ENCODE measurements at places on chromosomes 1 and 21.

- DNase-seq = peak; percentile 45
Observed at GRCh38 chr21:42234464-42235241, 15.7 kb downstream of the ABCG1 start.

GRCh38 chr1:117556341-117556740, 49.5 kb upstream of the TENT5C start:
- no peak for DNase-seq

DNA sequence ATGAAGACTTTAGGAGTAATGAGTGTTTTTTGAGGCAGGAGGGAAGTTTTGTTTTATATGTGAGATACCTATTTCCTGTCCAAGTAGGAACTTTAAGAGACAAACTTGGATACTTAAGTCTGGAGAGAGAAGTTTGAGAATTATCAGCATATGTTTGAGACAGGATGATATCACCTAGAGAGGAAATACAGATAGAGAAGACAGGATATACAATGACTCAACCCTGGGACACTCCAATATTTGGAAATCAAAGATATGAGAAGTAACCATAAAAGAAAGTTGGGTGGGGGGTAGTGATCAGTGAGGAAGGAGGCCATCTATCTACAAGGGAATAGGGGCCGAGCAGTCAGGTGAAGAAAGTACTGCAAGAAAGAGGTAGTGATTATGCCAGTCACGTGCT, 6.5 kb downstream of the LCE7A start:
- DNase-seq = no peak

DNA sequence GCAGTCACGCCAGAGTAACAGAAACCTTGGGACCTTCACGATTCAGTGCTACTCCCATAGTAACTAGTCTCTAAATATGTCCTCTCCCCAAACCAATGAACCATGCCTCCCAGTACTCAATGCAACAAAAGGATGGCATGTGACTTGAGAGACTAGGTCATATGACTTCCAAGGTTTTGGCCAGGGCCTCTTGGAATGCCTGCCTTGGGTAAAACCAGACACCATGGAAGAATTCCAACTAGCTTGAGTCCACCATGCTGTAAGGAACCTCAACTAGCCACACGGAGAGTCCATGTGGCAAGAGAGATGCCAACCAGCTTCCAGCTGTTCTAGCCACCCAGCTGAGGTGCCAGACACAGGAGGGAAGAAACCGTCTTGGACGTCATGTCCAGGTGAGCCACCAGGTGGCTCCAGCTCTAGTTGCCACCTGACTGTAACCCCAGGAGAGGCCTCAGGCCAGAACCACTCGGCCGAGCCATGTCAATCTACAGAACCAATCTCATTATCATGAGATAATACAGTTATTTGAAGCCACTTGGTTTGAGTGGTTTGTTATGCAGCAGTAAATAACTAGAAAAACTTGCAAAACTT, 115.0 kb downstream of the SYF2 start:
- peak; percentile 7 for DNase-seq

- DNase-seq = no peak
Observed at GRCh38 chr1:84570436-84571149, 3.6 kb downstream of the CTBS start.

DNA sequence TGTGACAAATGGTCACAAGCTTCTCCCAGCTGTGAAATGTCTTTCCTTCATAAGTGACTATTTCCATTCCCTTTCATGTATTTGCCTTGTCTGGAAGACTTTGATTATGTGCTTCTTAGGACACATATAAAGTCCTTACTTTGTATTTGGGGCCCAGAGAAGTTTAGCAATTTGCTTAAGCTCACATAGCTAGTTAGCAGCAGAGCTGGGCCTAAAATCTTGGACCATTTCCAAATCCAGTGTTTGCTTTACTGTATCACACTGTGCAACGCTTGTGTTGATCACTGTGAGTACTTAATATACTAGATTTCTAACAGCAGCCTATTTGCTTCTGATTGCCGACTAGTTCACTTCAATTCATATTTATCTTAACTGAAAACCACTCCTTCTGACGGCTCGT, 2.2 kb upstream of the KCNA3 start:
- DNase-seq = no peak

GRCh38 chr1:220733086-220733601, 15.0 kb upstream of the MTARC2 start:
- peak; percentile 61 for DNase-seq

GRCh38 chr1:4298361-4299083, 355.9 kb upstream of the AJAP1 start:
- DNase-seq = no peak

GRCh38 chr1:53645690-53646078, 93.3 kb downstream of the GLIS1 start:
- no peak for DNase-seq

DNA sequence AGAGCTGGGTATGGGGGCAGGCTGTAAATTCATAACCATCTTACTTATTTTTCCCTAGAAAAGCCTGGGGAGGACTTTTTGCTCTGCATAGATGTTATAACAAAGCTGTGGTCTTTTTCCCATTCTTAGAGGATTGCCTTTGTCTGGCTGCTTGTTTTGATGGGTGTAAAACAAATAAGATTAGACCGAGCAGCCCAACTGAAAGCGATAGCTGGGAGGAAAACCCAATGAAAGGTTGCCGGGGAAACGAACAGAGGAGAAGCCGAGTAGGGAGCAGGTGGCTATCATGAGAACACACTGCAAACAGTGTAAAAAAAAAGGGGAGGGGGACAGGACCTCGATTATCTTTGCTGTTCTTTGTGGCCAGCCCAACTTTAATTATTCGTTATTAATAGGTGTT, 1.9 kb downstream of the ELAVL4 start:
- DNase-seq = no peak

- DNase-seq = no peak
Observed at GRCh38 chr1:243559575-243560162, 290.4 kb downstream of the AKT3 start.

DNA sequence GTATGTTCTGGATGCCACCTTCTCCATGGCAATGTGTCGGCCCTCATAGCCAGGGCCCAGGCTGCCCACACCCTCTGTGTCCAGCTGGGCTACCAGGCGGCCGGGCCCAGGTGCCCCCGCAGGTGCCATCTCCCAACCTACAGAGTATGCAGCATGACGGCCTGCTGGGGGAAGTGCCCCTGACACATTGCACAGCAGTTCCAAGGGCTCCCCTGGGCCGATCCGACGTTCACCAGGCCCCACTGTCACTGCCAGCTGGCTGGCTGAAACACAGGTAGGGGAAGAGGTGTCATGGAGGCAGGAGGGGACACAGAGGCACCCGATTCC, 5.4 kb downstream of the IGSF8 start:
- DNase-seq = no peak

Data from hematopoietic multipotent progenitor cell treated with erythropoietin and hydrocortisone succinate and interleukin-3 and kit ligand, for 15 days (in vitro differentiated cells).